ENCODE measurements at places on chromosomes 5 and 9.

GRCh38 chr5:65776441-65777141 lies 54.6 kb downstream of the NLN start:
- DNase-seq: no peak

GRCh38 chr5:53164478-53165165 lies 55.1 kb upstream of the MOCS2 start:
- DNase-seq: no peak

DNA sequence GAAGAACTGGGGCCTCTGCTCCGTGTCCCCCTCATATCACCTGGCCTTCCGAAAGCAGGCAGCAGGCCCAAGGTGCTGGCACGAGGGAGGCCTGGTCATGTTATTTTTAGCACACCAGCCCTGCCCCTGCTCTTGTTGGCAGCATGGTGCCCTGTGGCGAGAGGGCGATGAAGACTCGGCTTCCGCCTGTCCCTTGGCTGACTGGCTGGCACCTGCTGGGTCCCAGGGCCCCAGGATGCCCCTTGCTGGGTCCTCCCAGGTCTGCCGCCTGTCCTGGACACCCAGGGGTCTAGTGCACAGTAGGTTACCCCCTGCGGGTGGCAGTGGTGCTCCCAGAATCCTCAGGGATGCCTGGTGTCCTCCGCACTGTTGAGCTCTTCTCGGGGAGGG lies 77.0 kb downstream of the RXRA start:
- DNase-seq: no peak

GRCh38 chr5:6491919-6492290 lies 43.2 kb downstream of the UBE2QL1 start:
- DNase-seq: no peak

DNA sequence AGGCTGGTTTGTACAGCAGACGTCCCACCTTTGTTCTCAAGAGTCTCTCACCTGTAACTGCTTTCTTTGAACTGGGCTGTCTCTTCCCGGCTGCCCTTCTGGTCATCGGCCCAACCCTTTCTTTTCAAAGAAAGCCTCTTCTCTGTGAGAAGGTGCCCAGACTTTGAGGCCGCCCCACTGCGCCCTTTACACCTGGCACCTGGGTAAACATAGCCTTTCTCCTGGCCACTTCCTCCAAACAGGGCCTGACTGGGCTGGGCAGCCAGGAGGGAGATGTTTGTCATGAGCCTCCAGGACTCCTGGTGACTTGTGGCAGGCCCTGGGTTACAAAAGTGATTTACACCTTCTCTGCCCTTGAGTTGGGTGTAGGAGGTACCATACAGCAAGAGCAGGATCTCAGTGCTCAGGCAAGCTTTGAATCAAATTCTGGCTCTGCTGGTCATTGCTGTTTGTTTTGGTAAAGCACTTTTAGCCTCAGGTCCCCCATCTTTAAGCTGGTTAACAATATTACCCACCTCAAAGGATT lies 127.2 kb upstream of the CXCL14 start:
- DNase-seq: no peak

DNA sequence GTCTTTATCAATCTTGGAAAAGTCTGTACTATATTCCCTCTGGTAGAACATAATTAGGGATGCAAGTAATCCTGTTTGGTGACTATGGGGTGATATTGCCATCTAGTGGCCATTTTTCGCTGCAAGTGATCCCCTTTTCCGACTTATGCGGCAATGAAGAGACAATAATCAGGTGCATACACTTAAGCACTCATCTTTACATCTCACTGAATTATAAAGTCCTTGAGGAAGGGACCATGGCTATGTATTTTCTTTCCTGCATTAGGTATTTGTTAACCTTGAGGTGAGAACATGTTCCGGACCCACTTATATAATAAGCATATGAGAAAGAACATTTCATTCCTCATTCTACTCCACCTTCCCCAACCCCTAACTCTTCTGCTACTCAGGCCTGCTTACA lies 19.6 kb upstream of the LIX1 start:
- peak; percentile 86 for DNase-seq

DNA sequence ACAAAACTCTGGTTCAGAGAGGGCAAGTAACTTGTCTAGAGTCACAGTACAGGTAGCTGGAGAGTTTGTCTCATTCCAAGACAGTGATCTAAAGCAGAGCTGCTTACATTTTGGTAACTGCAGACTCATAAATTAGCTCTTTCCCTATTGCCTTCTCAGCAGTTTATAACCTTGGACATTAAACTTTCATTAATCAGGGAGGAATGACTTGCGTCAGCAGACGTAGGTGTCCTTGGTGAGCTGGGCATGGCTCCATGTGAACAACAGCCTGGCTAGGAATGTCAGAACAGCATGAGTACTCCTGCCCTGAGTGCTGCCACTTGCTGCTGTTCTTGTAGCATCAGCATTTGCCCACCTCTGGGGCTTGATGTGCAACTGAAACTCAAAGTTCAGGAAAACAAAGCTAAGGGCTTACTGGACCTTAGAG lies 2.2 kb upstream of the ALDOB start:
- no peak for DNase-seq

DNA sequence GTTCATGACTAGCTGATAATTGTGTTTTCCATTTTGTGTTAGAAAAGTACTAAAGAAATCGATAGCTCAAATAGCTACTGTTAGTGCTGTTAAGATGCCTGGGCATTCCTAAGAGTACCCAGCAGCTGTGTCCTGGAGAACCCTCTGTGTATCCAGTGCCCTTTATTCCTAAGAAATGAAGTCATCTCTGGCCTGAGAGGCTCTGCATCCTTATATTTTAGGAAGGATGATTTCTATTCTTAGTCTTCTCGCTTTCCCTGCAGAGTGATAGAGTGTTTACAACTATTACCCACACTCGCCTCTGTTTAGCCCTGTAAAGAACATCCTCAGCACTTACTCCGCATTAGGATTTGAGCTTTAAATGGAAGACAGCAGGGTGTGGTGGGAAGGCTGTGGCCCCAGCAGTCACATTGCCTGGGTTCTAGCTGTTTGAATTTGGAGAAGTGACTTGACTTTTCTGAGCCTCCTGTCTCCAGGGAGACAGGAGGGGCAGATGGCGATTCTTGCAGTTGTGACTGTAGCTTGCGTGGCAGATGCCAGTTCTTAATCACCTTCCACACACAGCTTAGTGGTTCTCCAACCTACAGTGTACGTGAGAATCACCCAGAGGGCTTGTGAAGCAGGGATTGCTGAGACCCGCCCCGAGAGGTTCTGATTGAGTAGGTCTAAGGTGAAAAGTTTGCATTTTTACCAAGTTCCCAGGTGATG lies 177.2 kb upstream of the PITX1 start:
- DNase-seq: no peak

- DNase-seq: no peak
Measured at GRCh38 chr5:127412698-127413097, 104.7 kb upstream of the PRRC1 start.

DNA sequence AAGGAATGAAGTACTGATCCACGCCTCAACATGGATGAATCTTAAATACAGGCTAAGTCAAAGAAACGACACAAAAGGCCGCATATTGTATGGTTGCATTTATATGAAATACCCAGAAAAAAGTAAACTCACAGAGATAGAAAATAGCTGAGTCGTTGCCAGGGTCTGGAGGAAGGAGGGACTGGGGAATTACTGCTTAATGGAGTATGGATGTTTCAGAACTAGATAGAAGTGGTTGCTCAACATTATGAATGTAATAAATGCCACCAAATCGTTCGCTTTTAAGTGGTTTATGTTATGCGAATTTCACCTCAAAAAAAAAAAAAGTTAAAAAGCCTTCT lies 784 bp upstream of the MSANTD3 start:
- no peak for DNase-seq

DNA sequence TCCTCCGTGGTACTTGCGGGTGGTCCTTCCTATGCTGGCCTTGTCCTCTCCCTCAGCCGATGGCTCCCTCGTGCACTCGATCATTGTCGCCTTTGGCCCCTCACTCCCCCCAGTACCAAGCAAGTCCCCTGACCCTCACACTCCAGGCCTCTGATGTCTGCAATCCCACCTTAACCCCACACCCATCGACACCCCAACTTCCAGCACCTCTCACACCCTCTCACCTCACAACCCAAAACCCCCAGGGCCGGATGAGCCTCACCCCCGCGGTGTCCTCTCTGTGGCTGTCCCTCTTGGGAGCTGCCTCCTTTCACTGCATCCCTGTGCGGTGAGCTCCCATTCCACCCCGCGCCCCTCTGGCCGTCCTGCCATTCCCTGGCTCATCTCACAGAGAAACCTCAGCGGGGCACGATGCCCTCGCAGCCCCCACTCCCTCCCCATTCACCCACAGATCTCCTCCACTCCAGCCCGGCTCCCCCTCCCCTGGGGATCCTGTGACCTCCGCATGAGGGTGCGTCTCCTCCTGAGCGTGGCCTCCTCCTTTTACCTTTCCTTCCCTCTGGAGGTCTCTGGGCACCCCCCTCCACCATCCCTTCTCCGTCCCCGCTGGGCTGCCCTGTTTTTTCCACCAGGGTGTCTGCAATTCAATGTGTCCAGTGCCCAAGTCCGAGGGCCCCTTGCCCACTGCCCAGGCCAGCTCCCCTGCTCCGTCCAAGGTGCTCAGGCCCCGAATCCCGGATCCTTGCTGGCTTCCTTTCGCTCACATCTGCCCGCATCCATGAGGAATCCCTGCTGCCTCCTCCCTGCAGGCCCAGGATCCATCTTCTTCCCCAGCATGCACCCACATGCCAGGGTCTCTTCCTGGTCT lies 15.8 kb upstream of the RNU6ATAC start:
- DNase-seq: no peak

GRCh38 chr5:173247510-173247909 lies 12.5 kb upstream of the NKX2-5 start:
- no peak for DNase-seq

DNA sequence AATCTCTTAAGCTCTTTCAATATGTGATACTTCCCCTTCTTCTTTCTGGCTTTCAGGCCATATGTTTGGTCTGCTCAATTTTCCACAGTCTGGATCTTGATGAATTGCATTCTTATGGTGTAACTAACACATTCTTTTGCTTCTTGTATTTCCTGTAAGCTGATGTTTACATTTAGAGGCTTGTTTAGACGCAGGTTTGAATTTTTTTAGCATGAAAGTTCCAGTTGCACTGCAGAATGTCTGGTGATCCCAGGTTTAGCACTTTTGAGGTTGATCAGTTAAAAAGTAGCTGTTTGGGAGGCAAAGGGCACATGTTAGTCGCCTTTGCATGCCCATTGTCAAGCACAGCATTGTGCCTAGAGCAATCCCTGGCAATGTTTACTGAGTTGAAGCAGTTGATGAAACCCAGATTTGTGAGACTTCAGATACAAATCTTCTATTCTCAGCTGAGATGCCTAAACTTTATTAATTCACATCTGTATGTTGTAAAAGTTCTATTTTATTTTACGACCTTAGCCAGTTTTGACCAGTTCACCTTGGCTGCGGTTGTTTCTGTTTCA lies 59.6 kb upstream of the SPATA31C2 start:
- DNase-seq: no peak

DNA sequence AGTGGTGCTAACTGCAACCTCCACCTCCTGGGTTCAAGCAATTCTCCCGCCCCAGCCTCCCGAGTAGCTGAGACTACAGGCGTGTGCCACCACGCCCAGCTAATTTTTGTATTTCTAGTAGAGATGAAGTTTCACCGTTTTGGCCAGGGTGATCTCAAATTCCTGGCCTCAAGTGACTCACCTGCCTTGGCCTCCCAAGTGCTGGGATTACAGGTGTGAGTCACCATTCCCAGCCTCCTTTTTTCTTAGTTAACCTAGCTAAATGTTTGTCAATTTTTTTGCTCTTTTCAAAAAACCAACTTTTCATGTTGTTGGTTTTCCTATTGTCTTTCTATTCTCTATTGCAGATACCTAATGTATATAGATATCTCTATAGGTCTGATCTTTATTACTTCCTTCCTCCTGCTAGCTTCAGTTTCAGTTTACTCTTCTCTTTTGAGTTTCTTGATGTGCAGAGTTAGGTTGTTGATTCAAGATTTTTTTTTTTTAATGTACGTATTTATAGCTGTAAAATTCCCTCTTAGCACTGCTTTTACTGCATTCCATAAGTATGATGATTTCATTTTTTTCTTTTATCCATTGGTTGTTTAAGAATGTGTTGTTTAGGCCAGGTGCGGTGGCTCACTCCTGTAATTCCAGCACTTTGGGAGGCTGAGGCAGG lies 32.9 kb downstream of the FGD3 start:
- no peak for DNase-seq

GRCh38 chr9:110886832-110887231 lies 151.4 kb downstream of the LPAR1 start:
- no peak for DNase-seq

- no peak for DNase-seq
Measured at GRCh38 chr5:173727839-173728778, 111.7 kb upstream of the BOD1 start.

DNA sequence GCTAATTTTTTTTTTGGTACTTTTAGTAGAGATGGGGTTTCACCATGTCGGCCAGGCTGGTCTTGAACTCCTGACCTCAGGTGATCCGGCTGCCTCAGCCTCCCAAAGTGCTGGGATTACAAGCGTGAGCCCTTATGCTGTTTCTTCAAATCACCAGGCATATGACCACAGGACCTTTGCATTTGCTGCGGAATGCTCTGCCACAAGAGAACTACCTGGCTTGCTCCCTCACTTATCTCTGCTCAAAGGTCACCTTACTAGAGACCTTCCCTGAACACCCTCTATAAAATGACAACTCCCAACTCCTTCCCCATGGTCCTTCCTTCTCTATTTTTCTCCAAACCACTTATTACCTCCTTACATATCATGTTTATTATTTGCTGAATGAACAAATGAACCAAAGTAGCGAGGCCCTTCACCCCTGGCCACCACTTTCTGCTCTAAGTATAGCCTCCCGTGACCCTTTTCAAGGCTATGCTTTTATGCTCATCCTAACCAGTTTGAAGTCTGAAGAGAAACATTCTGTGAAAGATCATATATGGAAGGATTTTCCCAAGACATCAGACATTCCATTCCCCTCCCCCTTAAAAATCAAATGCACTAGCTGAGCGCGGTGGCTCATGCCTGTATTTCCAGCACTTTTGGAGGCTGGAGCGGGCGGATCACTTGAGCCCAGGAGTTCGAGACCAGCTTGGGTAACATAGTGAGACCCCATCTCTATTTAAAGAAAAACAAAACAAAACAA lies 1.3 kb downstream of the ZER1 start:
- no peak for DNase-seq

- DNase-seq: no peak
Measured at GRCh38 chr5:40223884-40224402, 455.8 kb upstream of the PTGER4 start.
